ENCODE measurements at places on chromosomes 12 and 14.

GRCh38 chr14:58598804-58599525 lies 38.8 kb upstream of the DACT1 start:
- DNase-seq, result no peak

DNA sequence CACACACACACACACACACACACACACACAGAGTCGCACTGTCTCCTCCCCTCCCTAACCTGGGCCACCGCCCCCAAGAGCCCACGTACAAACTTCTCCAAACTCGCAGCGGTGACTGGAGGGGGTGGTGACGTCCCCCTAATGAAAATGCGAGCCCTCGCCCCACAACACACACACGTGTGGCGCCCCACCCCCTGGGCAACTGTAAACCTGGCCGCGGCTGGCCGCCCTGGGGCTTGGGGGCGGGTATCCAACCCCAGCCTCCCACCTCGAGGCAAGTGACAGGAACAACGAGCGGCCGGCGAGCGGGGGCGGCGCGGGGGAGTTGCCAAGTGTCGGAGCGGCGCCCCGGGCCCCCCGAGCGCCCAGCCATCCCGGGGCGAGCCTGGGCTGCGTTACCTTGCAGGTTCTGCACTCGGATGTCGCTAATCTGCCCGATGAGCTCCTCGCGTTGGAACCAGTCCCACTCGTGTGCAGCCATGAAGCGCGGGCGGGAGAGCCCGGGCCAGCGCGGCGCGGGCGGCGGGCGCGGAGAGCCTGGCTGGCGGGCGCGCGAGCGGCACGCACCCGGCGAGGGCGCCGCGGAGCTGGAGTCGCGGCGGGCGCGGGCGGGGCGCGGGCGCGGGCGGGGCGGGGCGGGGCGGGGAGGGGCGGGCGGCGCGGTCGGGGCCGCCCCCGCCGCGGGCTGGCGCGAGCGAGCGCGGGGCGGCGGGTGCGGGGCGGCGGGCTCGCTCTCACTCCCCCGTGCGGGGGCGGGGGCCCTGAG lies at the start of gene CLMN:
CLMN (minus strand) TSS at position 597 of the 766 bp plus-strand sequence; CDS start at position 481, 116 bp downstream.
- DNase-seq, result no peak

DNA sequence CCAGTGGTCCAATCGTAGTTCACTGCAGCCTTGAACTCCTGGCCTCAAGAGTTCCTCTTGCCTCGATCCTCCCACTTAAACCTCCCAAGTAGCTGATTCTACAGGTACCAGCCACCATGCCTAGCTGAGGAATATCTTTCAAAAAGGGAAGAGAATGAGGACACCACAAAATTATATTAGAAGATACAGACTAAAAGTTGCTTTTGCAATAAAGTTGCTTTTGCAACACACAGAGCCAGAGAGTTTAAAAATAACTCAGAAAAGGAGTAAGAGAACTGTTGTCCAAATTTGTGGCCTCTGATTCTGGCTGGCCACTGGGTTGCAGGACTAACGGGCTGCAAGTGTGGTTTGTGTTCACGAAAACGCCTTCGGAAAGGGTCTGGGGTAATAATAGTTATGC lies 19.8 kb downstream of the TMEM253 start:
- no peak for DNase-seq

DNA sequence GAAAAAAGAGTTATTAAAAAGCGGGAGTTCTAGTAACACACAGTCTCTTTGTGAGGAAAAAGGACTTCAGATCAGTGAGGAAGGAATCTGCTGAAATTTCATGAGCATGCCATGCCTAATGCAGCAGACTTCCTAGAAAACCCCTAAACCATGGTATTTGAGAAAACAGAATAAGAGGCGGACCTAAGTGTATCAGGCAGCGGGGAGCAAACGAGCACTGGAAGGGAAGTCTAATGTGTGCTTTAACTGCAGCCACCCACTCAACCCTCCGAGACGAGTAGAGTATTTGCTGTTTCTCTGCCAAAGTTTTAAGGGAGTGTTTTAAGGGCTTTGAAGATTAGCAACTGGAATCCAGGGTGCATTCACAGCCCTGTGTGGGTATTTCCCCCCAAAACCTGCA lies 36.5 kb downstream of the ACADS start:
- DNase-seq, result no peak

DNA sequence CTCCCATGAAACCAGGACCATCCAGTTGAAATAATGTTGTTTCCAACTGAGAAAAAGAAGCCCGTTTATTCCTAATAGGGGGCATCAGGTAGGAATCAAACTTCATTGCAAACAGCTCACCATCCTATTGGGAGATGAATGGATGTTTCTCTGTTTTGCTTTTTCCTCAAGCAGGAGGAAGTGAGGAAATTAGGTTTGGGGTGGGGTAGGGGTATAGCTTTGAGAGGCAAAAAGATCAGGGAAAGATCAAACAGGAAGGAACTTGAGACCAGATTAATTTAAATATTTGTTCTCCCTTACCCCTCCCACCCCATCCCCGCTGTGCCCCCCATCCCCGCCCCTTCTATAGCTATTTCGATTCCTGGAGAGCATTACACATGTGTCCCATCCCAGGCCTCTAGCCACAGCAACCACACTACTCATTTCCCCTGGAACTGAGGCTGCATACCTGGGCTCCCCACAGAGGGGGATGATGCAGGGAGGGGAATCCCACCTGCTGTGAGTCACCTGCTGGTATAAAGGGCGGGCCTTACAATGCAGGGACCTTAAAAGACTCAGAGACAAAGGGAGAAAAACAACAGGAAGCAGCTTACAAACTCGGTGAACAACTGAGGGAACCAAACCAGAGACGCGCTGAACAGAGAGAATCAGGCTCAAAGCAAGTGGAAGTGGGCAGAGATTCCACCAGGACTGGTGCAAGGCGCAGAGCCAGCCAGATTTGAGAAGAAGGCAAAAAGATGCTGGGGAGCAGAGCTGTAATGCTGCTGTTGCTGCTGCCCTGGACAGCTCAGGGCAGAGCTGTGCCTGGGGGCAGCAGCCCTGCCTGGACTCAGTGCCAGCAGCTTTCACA lies at the start of gene IL23A:
IL23A (plus strand) TSS at position 577 of the 850 bp plus-strand sequence; CDS start at position 738, 161 bp downstream.
- peak; percentile 63 for DNase-seq

DNA sequence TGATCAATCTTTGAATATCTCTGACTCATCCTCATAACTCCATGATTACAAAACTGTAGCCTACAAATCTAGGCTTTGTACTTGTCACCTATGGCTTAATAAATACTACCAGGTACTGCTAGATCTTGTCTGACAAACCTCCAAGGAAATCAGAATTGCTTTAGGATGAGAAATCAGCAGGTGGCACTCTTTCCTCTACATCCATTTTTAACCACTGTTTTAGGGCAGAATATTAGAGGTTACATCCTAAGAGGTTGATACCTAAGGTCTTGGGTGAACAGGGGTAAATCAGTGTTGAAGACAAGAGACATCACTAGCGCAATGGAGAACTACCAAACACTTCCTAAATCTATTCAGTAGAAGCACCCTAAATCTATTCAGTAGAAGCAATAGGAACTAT lies 63.1 kb upstream of the SOX5 start:
- no peak for DNase-seq

- no peak for DNase-seq
Measured at GRCh38 chr12:131842169-131842568, 14.0 kb downstream of the MMP17 start.

DNA sequence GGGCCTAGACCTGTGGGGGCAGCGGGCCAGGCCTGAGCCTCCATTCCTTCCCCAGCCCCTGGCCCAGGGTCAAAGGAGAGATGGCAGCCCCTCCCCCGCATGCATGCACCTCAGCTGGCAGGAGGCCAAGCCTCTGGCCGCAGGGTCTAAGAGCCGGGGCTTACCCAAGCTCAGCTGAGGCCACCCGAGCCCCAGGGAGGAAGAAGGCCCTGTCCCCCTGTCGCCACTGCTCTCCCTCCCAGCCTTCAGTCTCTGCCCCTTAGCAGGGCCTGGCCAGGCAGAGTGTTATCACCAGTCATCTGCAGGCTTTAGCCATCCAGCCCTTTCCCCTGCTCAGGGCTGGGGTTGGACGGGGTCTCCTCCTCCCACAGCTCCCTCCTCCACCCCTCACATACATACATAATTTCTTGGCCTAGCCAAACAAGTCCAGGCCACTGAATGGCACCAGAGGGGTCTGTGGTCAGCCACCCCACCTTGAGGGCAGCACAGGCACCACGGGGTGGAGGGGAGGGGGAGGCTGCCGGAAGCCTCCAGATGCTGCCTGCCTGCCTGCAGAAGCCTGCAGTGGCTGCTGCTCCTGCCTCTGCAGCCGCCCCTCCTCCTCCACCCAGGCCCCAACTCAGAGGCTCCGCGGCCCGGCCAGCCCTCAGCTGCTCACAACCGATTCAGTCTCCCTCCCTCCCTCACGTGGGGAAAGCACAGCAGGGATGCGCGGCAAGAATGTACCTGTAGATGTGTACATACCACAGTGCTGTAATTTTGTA lies 22.8 kb downstream of the RAB35 start:
- DNase-seq, result no peak

GRCh38 chr12:124386661-124387527 lies 92.0 kb downstream of the RFLNA start:
- DNase-seq, result no peak

DNA sequence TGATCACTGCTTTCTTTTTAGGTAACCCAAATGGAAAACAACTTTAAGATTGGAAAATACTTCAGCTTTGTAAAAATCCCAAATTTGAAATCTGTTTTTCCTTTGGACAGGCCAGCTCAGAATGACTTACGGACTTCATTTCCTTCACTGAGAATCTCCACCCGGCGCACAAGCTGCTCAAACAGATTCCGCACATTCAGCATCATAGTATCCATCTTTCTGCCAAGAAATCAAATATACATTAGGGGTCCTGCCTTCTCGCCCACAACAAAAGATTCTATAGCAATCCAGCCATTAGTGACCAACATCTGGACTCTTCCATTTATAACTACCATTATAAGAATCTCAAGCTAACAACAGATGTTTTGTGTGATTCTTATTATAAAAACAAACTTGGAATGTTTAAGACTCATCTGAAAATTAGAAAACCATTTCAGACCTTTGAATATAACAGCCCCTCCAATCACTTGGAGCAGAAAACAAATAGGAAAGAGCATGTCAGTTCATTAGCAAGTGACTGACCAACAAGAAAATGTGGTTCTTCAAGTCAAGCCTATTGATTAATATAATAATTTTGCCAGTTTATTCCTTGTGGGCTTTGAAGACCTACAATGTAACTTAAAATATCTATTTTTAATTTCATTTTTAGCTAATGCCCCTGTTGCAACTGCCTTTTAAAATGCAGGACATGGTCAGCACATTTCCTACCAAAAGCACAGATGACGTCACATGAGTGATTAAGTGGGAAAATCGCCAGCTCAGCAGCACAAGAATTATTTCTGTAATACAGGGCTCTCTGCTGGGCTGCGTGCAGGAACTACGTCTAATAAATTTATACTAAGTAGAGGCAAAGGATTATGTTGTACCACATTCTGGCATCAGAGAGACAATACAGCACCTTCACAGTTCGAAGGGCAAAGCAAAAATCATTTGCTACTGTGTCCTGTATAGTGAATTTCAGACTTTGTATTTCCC lies 8.5 kb downstream of the RACGAP1 start:
- no peak for DNase-seq

DNA sequence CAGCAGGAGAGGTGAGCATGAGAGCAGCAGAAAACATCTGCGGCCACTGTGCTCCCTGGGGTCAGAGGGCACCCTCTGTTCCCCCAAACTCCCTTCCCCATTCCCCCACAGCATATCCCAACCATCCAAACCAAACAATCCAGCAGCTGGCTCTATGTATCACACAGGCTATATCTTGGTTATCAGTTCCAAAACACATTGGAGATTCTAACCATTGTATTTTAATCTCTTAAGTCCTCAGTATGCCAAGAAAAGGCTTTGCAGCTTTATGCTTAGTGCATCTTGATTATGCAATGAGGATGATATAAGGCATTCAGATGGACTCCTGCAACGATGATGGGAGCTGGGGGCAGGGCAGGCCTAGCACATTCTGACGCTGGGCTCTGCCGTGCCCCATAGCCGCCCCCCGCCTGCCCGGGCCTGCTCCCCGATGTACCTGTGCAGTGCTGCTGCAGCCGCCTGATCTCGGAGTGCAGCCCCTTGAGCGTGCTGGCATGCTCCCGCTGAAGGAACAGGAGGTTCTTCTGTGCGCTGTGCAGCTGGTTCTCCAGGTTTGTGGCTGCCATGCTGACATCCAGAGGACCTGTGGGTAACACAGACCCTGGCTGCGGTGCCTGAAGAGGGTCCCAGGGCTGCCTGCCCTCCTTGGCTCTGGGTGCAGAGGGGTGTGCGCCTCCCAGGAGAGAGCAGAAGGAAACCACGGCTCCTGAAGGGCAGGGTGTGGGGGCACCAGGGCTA lies 29.6 kb downstream of the CCDC92 start:
- DNase-seq, result no peak

- no peak for DNase-seq
Measured at GRCh38 chr12:29066011-29066588, 83.0 kb upstream of the FAR2 start.

- DNase-seq, result no peak
Measured at GRCh38 chr14:63229330-63230059, 25.3 kb downstream of the RHOJ start.

- DNase-seq, result peak; percentile 78
Measured at GRCh38 chr14:64960762-64961276, 11.3 kb downstream of the RAB15 start.

- no peak for DNase-seq
Measured at GRCh38 chr12:15146585-15146984, 74.6 kb downstream of the RERG start.

DNA sequence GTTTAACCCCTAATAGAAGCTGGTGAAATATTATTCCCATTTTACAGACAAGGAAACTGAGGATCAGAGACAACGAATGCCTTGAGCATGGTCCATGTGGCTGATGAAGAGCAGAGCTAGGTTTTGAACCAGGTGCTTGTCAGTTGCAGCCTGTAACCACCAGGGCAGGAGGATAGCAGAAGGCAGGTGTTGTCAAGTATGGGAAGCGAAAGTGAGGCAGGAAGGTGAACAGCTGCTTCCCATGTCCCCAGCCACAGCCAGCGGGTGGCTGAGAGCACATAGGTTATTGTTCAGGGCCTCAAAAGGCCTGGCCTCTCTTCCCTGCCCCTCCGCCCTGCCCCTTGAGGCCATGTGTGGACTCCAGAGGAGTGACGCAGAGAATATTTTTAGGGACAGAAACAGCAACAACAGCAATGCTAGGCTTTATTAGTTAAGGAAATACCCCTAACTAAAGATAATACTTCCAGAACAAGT lies 39.6 kb downstream of the IQSEC3 start:
- DNase-seq, result no peak

DNA sequence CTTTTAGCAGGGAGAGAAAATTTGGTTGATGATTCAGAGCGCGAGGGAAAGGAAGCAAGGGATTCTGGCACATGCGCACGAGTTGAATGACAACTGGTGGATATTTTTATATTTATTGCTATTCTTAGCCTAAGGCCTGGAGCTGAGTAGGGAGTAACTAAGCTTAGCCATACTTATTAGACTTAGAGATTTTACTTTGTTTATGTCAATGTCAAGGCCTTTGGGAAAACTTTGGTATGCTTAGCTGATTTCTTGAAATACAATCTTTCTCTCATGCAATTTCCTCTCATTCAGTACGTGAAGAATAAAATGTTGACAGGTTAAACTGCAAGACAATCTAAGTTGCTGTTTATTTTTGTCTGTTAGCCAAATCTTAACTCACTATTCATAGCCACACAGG lies 101.1 kb downstream of the CRADD start:
- no peak for DNase-seq
